Mammary epithelial cell (primary cell): ENCODE measurements at places on chromosomes 7 and 10.
A peak's percentile ranks its signal among the peaks of the same experiment; 100 is the strongest.

GRCh38 chr7:41303709-41304108 is 399.2 kb downstream of the INHBA start:
- DNase-seq = no peak

DNA sequence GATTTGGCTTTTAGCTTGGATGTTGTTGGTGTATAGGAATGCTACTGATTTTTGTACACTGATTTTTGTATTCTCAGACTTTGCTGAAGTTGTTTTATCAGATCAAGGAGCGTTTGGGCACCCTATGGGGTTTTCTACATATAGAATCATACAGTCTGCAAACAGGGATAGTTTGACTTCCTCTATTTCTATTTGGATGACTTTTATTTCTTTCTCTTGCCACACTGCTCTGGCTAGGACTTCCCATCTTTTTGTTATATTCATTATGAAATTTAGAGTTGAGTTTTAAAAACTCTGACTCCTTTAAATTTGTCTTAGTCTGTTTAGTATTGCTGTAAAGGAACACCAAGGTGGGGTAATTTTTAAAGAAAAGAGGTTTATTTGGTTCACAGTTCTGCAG is 4.7 kb downstream of the ZNF786 start:
- no peak for DNase-seq

DNA sequence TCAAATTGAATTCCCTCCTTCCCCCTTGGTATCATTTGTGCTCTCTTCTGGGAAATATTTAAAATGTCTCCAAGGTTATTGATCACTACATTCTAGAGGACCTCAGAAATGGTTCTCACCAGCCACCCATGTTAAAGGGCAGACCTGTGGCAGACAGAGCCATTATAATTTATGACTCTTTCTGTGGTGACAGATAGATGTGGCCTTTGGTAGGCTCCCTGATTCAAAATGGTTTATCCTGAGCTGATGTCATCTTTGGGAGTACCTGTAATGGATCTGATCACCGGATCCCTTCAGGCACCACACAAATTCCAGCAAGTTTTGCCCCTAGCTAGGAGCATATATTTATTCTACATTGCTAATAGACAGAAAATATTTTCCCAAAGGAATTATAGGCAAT is 267.5 kb downstream of the SDK1 start:
- DNase-seq = no peak

- DNase-seq = no peak
Observed at GRCh38 chr10:113449006-113449695, 103.7 kb upstream of the HABP2 start.

- no peak for DNase-seq
Observed at GRCh38 chr10:12588091-12588860, 238.9 kb downstream of the CAMK1D start.

- DNase-seq = no peak
Observed at GRCh38 chr10:132403511-132404168, 6.6 kb downstream of the PWWP2B start.

DNA sequence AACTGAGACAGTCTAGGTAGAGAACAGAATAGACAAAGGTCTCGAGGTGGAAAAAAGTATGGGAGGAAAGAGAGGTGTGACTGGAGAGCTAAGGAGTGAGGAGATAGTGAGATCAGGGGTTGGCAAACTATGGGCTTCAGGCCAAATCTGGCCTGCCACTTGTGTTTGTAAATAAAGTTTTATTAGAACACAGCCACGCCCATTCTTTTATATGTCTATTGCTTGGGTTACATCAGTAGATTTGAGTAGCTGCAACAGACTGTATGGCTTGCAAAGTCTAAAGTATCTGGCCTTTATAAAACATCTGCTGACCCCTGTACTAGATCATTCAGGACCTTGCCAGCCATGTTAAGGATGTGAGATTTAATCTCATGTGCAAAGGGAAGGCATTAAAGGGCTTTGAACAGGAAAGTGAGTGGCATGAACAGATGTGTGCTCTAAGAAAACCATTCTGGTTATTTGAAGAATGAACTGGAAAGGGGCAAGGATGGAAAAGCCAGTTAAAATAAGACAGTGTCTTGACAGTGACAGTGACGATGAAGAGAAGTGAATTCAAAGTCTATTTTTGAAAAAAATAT is 240.3 kb downstream of the RNLS start:
- DNase-seq = no peak

DNA sequence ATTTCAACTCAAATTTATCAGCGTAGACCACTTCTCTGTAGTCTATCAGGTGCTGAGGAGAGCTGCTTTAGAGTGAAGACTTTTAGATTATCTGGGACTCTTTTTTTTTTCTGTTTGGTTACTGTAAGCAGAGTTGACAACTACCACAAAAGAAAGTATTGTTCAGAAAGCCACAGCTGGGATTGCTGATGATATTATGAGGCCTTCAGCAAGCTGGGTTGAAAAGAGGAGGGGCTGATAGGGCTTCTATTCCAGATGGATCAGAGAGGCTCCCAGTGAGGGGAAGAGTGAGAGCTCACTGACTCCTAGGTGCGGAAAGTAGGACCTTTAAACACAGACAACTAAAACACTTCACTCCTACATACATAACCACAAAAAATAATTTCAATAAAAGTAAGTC is 188.5 kb upstream of the FERD3L start:
- no peak for DNase-seq

- no peak for DNase-seq
Observed at GRCh38 chr10:23291551-23292334, 52.9 kb downstream of the C10orf67 start.

DNA sequence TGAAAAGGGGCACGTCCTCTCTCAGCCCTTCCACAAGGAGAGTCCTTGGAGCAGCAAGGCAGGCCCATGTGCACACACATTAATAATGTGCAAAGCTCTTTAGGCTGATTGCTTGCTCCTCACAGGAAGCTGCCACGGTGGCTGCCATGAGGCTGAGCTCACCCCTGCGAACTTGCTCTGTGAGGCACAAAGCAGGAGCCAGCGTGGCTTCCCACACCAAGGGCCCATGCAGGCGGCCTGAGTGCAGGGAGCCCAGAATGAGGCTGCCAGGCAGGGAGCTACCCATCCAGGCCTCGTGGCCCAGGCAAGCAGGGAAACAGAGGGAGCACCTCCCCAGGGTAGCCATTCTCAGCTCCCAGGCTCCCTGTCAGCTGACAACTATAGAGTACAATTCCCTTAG is 242.9 kb downstream of the GRID1 start:
- no peak for DNase-seq

GRCh38 chr10:13892871-13893270 is 306.1 kb downstream of the PRPF18 start:
- no peak for DNase-seq

DNA sequence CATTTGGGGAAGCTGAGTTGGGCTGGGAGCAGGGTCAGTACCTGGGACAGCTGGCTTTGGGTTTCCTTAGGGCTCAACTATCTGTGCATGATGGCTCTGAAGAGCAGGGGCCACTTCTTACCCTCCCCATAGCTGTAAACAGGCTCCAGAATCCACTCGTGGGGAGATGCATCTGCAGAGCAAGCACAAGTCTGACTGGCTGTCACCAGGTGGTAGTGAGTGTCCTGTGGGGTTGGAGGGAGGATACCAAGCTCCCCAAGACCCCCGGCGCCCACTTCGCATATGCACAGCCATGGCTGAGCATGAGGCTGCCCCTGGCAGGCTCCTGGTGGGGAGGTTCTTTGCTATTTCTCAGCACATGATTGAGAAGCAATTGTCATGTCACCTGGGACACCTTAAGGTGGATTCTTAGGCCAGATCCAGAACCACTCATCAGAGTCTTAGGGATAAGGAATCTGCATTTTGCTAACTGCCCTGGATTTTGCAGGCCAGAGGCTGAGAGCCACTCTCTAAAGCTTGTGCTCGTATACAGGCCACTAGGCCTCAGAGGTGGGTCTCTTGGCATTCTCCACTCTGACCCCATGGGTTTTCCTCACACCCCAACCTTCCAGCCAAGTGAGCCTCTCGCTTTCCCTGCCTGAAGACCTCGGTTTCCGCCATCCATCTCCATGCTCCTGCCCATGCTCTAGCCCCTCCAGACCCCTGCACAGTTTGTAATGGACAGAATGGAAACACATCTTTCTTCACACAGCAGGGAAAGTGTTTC is 53.7 kb downstream of the ADCY1 start:
- no peak for DNase-seq

- DNase-seq = no peak
Observed at GRCh38 chr7:28481091-28481926, 69.0 kb downstream of the CREB5 start.

DNA sequence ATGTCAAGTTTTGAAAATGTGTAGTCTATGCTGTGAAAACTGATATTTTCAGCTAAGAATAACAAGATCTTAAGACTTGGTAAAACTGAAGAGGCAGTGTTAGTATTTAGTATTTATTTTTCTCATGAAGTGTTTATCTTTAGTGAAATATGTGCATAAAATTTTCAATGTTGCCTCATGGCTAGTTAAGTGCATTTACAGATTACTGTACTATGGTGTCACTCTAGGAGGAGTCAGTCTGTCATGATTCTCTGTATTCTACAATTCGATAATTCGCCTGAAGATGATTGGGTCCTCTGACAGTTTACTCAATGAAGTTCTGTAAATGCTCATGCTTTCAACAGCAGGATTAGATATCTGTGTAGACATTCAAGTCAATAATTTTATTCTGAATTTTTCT is 488.1 kb upstream of the GRM3 start:
- DNase-seq = no peak

GRCh38 chr10:49177391-49178355 is 10.5 kb downstream of the TMEM273 start:
- peak; percentile 62 for DNase-seq

- no peak for DNase-seq
Observed at GRCh38 chr7:142628945-142629344, 120.3 kb upstream of the PRSS1 start.

DNA sequence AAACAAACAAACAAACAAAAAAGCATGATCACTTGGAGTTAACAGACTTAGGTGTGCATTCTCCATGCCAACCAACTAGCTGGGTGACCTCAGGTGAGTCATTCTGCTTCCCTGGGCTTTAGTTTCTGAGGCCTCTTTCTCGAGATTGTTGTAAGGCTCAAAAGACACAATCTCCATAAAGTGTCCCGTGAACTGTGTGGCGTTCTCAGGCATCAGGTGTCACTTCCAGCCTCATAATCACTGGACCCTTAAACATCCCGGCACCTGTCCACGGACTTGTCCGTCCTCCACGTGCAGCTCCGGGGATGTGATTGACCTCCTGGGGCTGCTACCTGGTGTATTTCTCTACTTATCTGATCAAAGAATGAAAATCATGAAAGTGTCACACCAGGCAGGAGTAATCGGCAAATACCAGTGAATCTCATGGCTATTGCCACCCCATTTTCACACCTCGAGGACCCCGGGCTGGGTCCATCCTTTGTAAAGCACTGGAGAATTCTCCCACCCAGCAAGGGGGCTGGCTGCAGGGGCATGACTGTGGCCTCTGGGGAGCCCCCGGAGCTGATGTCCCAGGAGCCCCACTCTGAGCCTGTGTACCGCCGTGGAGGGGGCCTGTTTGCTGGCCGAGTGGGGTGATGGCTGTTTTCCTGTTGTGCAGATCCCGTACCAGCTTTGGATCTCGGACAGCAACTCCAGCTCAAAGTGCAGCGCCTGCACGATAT is 189.8 kb upstream of the SH2B2 start:
- no peak for DNase-seq
